RWPE2 (cell line): ENCODE measurements at places on chromosomes 16 and 17.
A peak's percentile ranks its signal among the peaks of the same experiment; 100 is the strongest.

DNA sequence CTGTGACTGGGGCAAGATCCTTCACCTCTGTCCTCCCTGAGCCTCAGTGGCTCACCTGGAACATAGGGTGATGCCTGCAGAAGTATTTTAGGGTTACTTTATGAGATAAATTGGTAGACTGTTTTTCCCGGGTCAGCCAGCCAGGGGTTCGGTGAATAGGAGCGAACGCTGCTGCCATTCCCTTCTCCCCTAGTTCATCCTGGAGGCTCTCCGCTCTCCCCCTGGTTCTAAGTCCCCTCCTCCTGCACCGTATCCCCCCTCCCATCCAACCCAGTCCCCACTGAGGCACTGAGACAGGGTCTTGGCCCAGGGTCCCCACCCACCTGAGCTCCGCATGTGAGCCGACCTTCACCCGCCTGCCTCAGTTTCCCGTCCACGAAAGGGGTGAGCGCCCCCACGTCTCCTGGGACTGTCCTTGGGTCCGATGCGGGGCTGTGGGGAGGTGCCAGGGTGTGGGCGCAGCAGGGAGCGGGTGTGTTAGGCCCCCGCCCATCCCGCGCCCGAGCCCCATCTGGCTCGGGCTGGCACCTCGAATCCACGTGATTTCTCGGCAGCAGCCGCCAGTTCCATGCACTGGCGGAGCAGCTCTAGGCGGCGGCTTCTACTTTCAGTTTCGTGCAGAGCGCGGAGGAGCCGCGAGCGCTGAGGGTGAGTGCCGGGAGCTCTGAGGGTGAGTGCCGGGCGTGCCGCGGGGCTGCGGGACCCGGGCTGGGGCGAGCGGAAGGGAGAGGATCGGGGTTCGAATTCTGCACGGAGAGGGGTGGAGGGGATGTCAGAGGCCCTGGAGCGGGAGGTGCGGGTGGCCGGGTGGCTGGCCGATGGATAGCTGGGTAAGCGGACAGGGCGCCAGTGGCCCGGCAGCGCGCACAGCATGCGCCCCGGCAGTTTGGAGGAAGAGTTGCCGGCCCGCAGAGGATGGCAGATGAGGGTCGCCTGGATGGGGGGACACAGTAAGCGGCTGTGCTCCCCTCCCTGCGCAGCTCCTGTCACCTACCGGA is at the start of gene NLRC5:
TSS of gene NLRC5 (plus strand) at position 610 of the 998 bp plus-strand sequence. CDS start 31,156 bp downstream, outside the sequence.
- DNase-seq, result peak; percentile 79

GRCh38 chr16:25988084-25988483 is 296.3 kb downstream of the HS3ST4 start:
- no peak for DNase-seq

DNA sequence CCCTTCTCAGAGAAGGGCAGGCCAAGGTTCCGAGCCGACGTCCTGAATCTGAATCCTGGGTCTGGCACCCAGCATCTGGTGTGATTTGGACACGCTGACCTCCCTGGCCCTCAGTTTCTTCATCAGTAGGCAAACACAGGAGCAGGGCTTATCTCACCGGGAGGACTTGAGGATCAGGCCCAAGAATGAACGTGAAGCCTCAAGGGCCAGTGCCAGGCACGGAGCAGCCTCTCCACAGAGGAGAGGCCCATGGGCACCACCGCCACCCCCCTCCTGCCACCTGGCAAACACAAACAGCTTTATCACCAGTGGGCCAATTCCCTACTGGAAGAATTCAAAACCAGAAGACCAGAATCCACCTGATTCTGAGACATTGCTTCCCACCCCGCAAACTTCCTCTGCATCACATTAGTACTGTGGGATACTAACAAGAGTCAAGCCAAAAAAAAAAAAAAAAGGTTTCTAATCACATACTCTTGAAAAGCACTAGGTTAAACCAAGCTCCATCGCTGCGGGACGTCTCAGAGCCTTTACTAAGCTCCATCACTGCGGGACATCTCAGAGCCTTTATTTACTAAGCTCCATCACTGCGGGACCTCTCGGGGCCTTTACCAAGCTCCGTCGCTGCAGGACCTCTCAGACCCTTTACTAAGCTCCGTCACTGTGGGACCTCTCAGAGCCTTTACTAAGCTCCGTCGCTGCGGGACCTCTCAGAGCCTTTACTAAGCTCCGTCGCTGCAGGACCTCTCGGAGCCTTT is 68.0 kb upstream of the DOC2B start:
- peak; percentile 28 for DNase-seq

GRCh38 chr16:80664786-80665185 is 124.0 kb downstream of the DYNLRB2 start:
- DNase-seq, result no peak

DNA sequence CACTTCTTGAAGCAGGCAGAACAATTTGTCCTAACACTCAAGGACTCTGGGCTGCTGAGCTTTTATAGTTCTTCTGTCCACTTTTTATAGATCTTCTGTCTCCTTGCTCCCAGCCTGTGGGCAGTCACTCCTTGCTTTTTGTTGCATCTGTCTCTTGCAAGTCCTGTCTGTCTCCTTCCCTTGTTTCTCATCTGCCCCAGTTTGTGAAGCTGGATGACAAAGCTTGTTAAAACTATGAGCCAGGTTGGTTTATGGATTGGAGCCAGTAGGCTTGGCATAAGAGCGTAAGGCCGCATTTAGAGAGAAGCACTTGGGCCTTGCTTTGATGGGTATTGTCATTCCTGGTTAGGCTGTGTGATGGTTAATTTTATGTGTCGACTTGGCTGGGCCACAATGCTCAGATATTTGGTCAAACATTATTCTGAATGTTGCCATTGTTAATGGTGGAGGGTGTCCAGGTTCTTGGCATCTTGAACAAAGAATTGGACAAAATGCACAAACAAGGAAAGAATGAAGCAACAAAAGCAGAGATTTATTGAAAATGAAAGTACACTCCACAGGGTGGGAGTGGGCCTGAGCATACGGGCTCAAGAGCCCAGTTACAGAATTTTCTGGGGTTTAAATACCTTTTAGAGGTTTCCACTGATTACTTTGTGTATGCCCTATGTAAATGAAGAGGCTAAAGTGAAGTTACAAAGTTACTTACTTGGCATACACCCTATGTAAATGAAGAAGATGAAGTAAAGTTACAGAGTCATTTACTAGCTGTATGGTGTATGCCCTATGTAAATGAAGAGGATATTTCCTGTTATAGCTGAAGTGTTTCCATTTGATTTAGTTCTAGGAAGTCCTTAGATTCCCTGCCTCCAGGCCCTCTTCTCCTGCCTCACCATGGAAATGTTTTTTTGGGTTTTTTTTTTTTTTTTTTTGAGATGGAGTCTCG is 8.0 kb upstream of the CPPED1 start:
- DNase-seq, result no peak

- DNase-seq, result no peak
These were observed 19.5 kb downstream of the MPHOSPH6 start for GRCh38 chr16:82150549-82150948.

DNA sequence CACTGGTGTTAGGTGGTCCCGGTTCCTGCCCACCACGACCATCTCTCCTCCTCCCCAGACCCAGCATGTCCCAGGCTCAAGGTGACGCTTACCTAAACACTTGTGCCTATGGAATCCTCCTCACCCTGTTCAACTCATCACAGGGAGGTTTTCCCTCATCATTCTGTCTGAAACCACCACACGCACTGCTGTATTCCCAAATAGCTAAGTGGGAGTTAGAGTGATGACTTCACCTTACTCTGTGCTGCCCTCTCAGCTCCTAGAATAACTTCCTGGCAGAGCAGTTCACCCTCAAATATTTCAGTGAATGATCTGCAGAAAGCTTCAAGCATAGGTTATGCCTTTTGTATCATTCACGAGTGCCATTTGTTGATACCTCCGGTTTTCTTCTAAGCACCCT is 216.5 kb downstream of the CPPED1 start:
- no peak for DNase-seq

GRCh38 chr16:81327011-81327410 is 12.2 kb downstream of the GAN start:
- DNase-seq, result no peak

GRCh38 chr16:15434425-15435215 is at the start of gene BMERB1:
Gene BMERB1, plus strand, starts transcription at chr16:15434588. Its CDS starts 66 bp downstream, at chr16:15434654.
- peak; percentile 74 for DNase-seq

DNA sequence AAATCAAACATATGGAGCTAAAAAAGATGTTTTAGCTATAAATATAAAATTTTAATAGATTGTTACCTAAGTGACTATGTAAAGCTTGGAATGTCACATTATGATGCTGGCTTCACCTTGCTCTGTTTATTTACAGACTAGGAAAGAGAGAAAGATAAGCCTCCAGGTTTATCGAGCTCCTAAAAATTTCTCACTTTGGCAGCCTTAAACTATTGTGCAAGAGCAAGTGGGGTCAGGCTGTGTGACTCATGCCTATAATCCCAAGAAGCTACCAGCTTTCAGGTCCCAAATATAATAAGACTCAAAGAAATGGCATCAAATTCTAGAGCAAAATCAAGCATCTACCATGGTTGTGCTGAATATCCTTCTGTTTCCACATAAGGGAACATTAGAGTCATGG is 34.3 kb upstream of the PRSS54 start:
- DNase-seq, result no peak

GRCh38 chr16:71360378-71360777 is 1.9 kb downstream of the CALB2 start:
- no peak for DNase-seq

DNA sequence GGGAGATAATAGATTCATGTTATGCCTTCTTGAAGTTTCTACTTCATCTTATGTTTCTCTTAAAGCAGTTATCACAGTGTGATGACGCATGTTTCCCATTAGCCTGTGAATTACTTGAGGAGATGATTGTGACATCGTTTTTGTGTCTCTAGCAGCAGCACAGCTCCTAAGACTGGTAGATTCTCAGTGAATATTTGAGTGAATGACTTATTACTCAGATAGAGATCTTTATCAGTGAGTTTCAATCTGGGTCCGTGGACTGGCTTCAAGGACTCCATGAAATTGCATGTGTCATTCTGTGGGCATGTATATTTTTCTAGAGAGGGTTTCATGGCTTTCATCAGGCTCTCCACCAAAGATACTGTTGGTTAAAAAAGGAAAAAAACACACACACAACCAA is 29.9 kb downstream of the YPEL2 start:
- no peak for DNase-seq

DNA sequence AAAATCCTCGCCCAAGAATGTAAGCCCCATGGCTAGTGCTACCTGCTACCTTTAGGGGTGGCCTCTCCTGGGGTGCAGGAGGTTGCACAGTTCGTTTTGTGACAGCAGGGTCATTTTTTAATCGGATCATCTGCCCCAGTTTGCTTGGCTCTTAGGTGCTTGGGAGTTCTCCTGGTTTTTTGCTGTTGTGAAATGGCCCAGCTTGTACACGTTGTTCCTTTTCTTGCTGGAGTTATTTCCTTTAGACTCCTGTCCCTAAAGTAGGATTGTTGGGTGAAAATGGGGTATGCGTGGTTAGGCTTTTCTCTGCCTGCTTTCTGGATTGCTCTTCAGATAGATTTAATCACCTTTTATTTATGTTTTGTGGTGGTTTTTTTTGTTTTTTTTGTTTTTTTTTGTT is 25.8 kb downstream of the ABCC1 start:
- no peak for DNase-seq

- no peak for DNase-seq
These were observed 1.7 kb upstream of the CHAD start for GRCh38 chr17:50470426-50470825.

DNA sequence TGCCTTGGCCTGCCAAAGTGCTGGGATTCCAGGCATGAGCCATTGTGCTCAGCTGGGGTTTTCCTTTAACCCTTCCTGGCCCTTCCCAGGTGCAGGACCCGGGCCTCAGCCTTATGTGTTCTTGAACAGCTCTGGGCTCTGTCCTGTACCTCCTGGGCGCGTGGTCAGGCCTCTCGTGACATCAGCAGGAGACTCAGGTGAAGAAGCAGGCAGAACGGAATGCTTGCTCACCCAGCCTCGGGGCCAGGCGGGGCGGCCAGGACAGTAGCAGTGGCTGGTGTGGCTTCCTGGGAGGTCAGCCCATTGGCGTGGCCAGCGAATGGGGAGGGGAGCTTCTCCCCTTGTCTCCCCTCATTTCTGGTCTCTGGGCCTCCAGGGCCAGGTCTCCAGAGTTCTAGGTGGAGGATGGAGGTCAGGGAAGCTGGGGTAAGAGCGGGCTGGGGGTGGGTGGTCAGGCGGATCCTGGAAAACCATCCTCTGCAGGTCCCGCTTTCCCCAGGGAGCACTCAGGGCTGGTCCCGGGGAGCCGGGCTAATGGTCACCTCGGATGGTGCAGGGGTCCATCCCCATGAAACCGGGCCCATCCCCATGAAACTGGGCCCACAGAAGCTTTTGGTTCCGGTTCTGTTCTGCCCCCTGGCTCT is 281.5 kb downstream of the SEC14L1 start:
- peak; percentile 90 for DNase-seq

- no peak for DNase-seq
These were observed at the start of gene MC1R for GRCh38 chr16:89918453-89919347. Gene MC1R, plus strand, starts transcription at chr16:89918862. Its CDS starts 397 bp downstream, at chr16:89919259.

DNA sequence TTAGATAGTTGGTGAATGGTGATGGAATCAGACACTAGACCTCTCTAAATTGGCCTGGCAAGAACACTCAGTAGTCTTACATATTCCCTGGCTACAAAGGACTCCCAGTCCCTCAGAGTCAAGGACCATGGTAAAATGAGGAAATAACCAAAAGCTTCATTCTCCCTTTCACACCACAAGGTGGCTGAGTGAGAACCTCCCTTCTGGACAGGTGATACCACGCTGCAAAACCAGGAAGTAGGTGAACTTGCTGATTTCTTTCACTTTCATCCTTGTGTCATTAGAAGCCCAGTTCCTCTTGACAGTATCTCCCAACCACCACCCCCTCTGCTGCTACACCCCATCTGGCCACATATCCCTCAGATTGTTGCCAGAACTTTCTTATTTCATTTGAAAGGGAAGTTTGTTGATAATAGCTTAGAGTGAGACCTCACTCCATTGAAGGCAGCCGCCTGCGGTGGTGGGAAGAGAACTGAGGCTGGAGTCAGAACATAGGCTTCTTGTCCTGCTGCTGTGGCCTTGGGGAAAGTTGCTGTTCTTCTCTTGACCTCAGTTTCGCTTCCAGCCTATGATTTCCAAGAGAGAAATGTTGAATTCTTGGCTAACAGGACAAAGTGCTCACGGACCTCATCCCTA is 290.6 kb upstream of the CCL2 start:
- no peak for DNase-seq

GRCh38 chr17:4014148-4014927 is 50.1 kb upstream of the ATP2A3 start:
- DNase-seq, result no peak

- DNase-seq, result no peak
These were observed 8.5 kb downstream of the HS3ST6 start for GRCh38 chr16:1909561-1910231.
